ENCODE measurements at places on chromosomes 7 and 10.

- DNase-seq = no peak
- H3K4me1 ChIP-seq = no peaks in the 10 kb centered on the region
- H3K27me3 ChIP-seq = no peaks in the 10 kb centered on the region
- no peak overlapping the region for H3K4me3 ChIP-seq
- H3K27ac ChIP-seq = no peak overlapping the region
- no peaks in the 10 kb centered on the region for H3K36me3 ChIP-seq
Observed at GRCh38 chr7:109101332-109101731, 531.7 kb downstream of the DNAJB9 start.

DNA sequence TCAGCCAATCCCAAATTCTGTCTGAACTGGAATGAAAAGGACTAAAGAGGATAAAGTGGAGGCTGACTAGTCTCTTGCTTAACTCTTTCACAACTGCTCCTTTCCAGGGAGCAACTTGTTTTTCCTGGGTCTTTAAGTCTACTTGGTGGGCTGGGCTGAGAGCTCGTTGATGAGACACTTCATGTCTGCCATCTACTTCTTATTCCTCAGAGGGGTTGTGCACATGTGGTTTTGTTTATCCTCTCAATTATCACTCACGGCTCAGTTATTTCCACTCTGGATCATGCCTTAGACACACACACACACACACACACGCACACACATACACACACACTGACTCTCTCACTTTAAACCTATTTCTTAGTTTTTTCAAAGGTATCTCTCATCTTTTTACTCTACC is 298.6 kb upstream of the MTPN start:
- peaks cover 8% of the 10 kb centered on the region for H3K27me3 ChIP-seq
- H3K4me3 ChIP-seq = no peak overlapping the region
- H3K36me3 ChIP-seq = no peaks in the 10 kb centered on the region
- no peak overlapping the region for H3K27ac ChIP-seq

GRCh38 chr7:113120647-113121046 is 2.3 kb upstream of the SMIM30 start:
- H3K27me3 ChIP-seq = no peaks in the 10 kb centered on the region
- H3K4me1 ChIP-seq = peaks cover 4% of the 10 kb centered on the region
- no peak overlapping the region for H3K27ac ChIP-seq
- no peak for DNase-seq
- no peak overlapping the region for H3K4me3 ChIP-seq

DNA sequence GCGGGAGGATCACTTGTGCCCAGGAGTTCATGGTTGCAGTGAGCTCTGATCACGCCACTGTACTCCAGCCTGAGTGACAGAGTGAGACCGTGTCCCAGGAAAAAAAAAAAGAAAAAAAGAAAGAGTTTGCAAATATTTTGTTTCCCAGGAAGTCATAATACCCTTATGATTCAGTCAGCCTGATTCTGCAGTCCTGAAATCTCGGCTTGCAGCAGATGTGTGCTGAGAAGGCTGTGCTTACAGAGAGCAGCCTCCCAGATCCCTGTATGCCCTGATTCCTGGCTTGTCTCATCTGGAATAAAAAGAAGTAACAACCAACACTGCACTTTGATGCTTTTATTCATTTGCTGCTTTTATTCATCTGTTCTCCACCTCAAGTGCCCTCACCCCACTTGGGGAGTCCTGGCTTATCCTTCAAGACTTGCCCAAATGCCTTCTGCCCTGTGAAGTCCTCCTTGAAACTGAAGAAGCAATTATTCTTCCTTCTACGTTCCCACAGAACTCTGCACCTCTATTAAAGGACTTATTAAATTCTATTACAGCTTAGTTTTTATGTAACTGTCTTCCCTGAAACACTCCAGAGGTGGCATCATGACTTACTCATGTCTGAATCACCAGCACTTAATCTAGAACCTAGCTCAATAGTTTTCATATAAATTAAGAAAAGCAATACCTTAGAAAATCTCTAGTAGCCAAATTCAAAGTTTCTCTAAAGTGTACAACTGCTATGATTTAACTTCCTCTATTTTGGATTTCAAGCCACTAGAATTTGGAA is 27.7 kb upstream of the BPGM start:
- no peaks in the 10 kb centered on the region for H3K27me3 ChIP-seq
- H3K27ac ChIP-seq = peak overlapping the region; percentile 98
- no peak overlapping the region for H3K4me3 ChIP-seq
- H3K4me1 ChIP-seq = peaks cover 40% of the 10 kb centered on the region
- no peaks in the 10 kb centered on the region for H3K36me3 ChIP-seq

- H3K4me3 ChIP-seq = no peak overlapping the region
- H3K27ac ChIP-seq = no peak overlapping the region
- no peaks in the 10 kb centered on the region for H3K36me3 ChIP-seq
- no peak for DNase-seq
- H3K27me3 ChIP-seq = no peaks in the 10 kb centered on the region
Observed at GRCh38 chr10:28366994-28367393, 64.1 kb upstream of the MPP7 start.
